ENCODE measurements at places on chromosomes 3 and 15.

DNA sequence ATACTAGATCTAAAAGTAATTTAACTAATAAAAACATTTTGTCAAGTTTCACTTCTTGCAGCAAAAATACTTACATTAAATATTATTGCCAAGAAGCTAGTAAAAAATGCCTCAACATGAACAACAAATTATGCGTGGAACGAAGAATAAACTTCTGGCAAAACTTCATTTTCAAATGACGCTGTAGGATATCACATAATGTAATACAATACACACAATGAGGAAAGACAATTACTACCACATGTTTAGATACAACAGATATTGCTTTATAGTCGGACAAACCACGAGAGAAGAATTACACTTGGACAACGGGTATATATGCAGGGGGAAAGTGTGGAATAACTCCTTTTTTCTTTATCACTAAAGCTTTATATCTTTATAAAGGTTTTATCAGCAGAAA is 21.6 kb downstream of the P3H2 start:
- DNase-seq: no peak

- DNase-seq: peak; percentile 69
These were observed 10.9 kb downstream of the MESP1 start for GRCh38 chr15:89740137-89740536.

DNA sequence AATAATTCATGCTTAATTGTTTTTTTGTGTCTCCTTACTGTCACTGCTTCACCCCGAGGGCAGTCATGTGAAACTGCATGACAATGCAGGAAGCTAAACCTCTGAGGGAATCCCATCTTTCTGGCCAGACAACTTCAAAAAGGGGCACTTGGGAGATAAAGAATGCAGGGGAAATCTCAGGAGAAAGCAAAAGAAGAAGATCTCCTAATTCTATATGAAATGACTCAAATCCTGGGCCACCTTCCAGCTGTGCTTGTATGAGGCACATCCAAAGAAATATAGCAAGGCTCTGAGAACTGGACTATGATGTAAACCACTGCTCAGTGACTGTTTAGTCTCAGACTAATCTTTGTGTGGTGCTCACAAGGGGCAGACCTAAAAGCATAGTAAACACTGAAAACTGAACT is 22.6 kb upstream of the UMPS start:
- DNase-seq: no peak

- no peak for DNase-seq
These were observed 45.4 kb downstream of the HEG1 start for GRCh38 chr3:125010393-125010792.

- no peak for DNase-seq
These were observed 22.4 kb upstream of the THUMPD3 start for GRCh38 chr3:9340472-9340902.

GRCh38 chr3:195711813-195712534 is 8.8 kb upstream of the MUC20 start:
- DNase-seq: no peak

- peak; percentile 87 for DNase-seq
These were observed 16.3 kb downstream of the RGMA start for GRCh38 chr15:93072411-93073394.

DNA sequence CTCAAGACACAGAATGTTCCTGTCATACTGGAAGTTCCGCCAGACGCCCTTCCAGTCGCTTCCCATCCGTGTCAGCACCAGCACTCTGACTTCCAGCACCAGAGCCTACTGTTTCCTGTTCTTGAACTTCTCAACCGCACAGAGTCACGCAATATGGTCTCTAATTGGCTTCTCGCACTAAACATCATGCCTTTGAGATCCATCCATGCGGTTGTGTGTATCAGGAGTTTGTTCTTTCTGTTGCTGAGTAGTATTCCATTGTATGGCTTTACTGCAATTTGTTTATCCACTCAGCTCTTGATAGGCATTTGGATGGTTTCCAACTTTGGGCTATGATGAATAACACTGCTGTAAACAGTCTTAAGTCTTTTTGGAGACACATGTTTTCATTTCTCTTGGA is 112.1 kb downstream of the LRRK1 start:
- DNase-seq: no peak

DNA sequence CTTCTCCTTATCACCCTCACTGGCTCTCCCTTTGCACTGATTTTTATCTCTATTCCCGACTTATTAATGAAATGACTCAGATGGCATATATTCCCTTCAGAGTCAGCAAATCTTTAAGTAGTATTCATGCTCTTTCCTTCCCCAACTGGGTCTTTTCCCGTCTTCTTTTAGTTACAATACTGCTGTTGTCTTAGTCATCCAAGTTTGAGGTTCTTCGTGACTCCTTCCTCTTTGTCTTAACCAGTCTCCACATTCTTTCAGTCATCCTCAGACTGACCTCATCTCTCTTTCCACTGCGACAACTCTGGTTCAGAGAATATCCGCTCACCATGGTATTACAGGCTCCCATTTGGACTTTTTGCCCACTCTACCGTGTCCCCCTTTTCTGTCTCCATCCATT is 12.4 kb downstream of the WDR5B start:
- no peak for DNase-seq

DNA sequence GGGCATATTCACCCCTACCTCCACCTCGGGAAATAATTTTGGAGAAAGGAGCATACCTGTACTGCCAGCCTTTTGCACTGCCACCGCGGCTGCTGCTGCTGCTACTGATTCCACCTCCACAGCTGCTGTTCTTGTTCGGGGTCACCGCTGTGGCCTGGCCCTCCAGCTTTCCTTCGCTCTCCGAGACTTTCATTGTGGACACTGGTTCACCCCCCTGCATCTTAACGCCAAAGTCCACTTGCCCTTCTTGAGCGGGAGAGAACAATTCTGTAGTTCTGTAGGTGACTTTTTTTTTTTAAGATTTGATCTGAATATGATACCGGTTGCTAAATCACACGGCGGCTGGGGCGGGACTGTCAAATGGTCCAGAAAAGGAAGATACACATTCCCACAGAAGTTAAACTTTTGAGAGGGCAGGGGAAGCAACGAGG is 701 bp downstream of the OSBPL11 start:
- no peak for DNase-seq

DNA sequence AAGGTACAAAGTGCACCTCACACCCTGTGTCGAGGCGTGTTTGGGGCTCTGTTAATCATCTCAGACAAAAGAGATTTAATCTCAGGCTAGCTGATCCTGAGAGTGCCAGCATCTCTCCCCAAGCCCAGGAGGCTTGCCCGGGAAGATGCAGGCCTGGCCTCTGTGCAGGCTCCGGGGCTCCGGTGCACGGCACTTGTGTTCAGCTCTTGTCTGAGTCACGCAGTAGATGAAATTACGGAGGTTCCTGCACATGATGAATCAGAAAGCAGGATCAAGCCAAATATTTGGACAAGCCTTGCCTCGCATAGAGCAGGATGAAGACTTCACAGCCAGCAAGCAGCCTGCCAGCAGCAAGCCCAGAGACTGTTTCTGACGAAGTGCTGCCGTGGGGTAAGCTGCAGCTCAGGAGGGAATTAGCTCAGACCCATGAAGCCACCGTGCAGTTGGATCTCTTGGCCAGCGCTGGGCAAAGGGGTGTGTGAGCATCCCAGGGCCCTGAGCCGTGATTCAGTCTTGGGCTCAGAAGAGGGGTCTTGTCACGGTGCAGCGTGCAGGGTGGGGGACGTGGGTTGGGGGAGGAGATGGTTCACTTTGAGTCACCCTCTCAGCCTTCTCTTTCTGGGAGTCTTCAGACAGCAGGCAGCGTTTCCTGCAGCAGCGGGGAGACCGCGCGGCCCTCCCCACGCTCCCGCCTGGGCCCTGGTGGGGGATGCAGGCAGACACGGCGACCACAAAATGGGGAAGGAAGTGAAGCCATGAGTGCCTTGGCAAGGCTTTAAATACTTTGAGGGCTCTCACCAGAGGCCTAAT is 89.2 kb upstream of the MEF2A start:
- DNase-seq: no peak

- no peak for DNase-seq
These were observed 92.4 kb upstream of the WNT5A start for GRCh38 chr3:55579496-55579895.

DNA sequence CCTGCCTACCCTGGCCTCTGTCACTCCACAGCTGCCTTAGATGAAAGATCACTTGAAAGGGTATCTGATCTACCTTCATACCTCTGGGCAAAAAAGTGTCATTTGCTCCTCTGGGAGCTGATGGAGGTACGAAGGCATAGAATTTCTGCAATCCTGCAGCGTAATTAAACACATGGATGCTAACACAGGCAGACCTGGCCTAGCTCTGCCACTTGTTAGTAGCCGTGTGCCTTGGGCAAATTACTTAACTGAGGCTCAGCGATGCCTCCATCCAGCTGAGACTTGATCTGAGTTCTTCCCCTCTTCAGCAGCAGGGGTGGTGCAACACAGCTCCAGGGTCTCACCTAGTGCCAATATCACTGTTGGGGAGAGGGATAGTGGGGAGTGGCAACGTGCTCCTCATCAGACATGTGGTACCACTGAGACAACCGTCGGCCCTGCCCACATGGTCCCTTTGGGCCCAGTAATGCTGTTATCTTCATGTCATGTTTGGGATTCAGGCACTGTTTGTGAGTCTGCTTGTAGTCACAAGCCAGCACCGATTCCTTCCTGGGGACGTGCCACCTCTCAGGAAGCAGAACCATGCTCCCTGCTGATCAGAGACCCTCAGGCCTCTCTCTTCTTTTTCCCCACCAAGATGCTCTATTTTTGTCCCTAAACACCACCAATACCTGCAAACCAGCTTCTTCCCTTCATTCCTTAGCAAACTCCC is 34.1 kb upstream of the PIAS1 start:
- no peak for DNase-seq

- no peak for DNase-seq
These were observed 17.1 kb downstream of the CCDC13 start for GRCh38 chr3:42755681-42756578.

DNA sequence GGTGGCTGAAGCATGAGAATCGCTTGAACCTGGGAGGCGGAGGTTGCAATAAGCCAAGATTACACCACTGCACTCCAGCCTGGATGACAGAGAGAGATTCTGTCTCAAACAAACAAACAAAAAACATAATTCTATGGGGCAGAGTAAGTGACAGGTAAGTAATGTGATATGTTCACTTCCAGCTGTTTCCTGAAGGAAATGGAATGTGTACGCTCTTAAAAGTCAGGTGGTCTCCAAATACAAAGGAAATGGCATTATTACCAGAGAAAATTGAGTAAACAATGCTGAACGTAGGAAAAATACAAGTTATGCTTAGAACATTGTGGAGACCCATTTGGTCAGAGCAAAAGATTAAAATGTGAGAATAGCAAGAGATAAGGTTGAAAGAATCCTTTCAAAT is 278.5 kb downstream of the SCAPER start:
- DNase-seq: no peak

GRCh38 chr3:7265736-7266135 is 404.8 kb downstream of the GRM7 start:
- DNase-seq: no peak

DNA sequence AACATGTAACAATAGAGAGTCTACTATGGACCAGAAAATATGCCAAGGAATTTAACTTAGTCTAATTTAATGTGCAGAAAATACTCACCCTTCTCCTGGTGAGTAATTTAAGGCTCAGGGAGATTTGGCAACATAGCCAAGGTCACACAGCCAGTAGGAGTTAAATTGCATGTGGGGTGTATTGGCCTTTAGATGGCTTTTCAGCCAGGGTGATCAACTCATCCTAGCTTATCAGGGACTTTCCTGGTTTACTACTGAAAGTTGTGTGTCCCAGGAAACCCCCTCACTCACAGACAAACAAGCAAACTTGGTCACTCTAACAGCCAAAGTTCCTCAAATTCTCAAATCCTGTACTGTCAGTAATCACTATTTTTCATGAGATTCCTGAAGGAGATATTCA is 2.6 kb upstream of the SLC9A9 start:
- DNase-seq: no peak

GRCh38 chr3:38039899-38040261 is 872 bp downstream of the DLEC1 start:
- DNase-seq: no peak

- DNase-seq: no peak
These were observed 50.4 kb downstream of the IDH2 start for GRCh38 chr15:90051874-90052273.

GRCh38 chr3:50323614-50324199 is 1.2 kb upstream of the HYAL2 start:
- DNase-seq: no peak

DNA sequence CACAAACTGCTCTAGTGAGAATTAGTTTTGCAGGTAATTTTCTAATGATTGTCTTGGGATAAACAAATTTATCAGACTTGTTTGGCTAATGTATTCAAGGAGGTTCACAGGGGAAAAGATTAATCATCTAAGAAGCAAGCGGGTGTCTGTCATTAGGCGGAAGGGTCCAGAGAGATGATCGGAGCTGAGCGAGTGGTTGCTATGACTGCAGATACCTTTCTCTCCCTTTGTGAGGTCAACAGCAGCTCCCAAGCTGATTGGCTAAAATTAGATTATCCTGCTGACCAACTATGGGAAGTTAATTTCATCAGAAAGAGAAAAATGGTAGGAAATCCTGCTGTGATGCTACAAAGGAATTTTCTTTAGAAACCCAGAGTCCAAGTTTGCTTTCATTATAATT is 276.0 kb downstream of the SOX2 start:
- no peak for DNase-seq

- peak; percentile 17 for DNase-seq
These were observed 2.8 kb downstream of the CLSTN2 start for GRCh38 chr3:139937674-139938279.

- DNase-seq: no peak
These were observed 551 bp downstream of the DNAJC13 start for GRCh38 chr3:132417695-132418411.

- no peak for DNase-seq
These were observed 38.8 kb downstream of the CRTAP start for GRCh38 chr3:33152363-33153360.

- DNase-seq: no peak
These were observed 676.8 kb upstream of the UBE2E2 start for GRCh38 chr3:22526266-22526837.

DNA sequence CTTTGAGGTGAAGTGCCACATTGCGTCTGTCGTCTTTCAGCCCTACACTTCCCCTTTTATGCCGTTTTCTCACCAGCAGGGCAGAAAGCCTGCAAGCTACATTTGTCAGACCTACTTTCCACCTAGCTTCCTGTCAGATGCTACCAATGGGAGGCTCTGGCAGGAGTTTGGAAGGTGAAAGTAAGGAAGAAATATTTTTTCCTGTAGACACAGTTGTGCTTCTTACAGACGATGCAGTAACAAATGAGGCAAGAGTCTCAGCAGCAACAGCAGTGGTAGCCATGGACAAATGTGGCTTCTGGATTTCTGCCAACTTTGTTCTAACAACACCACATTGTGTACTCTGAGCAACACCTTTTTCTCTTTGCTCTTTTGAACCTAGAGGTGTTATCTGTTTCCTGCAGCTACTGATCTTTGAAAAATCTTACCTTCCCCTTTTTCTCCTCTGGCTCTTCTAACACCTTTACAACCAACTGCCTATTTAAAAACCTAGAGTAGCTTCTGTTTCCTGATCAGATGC is 70.6 kb upstream of the STT3B start:
- no peak for DNase-seq

- DNase-seq: no peak
These were observed 11.2 kb downstream of the LRIG1 start for GRCh38 chr3:66489581-66489980.
